Daoy (cell line): ENCODE measurements at places on chromosomes 3 and 15. TPM values are rescaled to one million over a fixed set of nuclear protein-coding genes. Genes with fewer than 3 reads are reported as not detected.

The TRIM42 gene
- total RNA-seq, result not detected in 2 replicates

GRCh38 chr15:71251584-71252043, 136.3 kb downstream of the THSD4 start:
- peak; percentile 38 for DNase-seq

DNA sequence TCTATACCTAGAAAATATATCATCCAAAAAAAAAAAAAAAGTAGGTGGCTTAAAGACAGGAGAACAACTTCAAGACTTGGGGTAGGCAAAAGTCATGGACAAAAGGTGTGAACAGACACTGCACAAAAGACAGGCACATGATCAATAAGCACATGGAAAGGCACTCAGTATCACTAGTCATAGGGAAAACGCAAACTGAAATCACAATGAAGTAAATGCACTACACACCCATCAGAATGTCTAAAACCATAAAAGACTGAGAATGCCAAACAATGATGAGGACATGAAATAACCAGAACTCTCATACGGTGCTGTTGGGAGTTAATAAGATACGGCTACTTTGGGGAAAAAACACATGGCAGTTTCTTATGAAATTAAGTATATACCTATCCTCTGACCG, 40.0 kb downstream of the CHSY1 start:
- DNase-seq, result no peak

GRCh38 chr3:126445506-126445905, 30.2 kb downstream of the ZXDC start:
- DNase-seq, result no peak
